IMR-90 (cell line): ENCODE measurements at places on chromosomes 4 and X. TPM values are rescaled to one million over a fixed set of nuclear protein-coding genes. Genes with fewer than 3 reads are reported as not detected.

The SHOX gene
- not detected in 2 replicates for total RNA-seq

The TBC1D25 gene
- total RNA-seq, result 8.3 and 11.3 TPM in 2 replicates

The PITX2 gene
- 3.0 and 3.6 TPM in 2 replicates for total RNA-seq

The CD40LG gene
- total RNA-seq, result not detected in 2 replicates

The ARR3 gene
- total RNA-seq, result not detected in 2 replicates

The ADH1C gene
- not detected in 2 replicates for total RNA-seq

The SLC6A14 gene
- total RNA-seq, result not detected in 2 replicates

The HAND2 gene
- 0.36 and 0.56 TPM in 2 replicates for total RNA-seq

The LUZP4 gene
- not detected in 2 replicates for total RNA-seq

The FRMPD4 gene
- total RNA-seq, result 1.1 TPM in 2 replicates
